Naive B cell (primary cell): ENCODE measurements at places on chromosomes 5 and 9. TPM values are rescaled to one million over a fixed set of nuclear protein-coding genes. Genes with fewer than 3 reads are reported as not detected.

DNA sequence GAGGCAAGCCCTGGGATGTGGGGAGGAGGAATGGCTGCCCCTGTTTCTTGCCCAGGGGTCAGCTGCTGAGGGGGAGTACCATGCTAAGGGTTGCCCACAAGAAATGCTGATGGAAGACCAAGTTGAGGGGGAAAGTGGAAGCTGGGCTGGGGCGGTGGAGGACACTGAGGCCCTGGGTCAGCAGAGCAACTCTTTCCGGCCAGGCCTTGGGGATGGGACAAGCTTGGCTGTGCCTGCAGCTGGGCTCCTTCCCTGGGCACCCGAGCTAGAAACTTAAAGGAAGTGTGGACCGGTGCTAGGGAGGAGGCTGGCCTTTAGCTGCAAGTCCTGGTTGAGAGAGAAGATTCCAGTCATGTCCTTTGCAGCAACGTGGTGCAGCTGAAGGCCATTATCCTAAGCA, 22.7 kb downstream of the CSF1R start:
- H3K27ac ChIP-seq = no peak overlapping the region
- H3K36me3 ChIP-seq = no peaks in the 10 kb centered on the region
- no peak overlapping the region for H3K4me3 ChIP-seq
- H3K4me1 ChIP-seq = peaks cover 15% of the 10 kb centered on the region

DNA sequence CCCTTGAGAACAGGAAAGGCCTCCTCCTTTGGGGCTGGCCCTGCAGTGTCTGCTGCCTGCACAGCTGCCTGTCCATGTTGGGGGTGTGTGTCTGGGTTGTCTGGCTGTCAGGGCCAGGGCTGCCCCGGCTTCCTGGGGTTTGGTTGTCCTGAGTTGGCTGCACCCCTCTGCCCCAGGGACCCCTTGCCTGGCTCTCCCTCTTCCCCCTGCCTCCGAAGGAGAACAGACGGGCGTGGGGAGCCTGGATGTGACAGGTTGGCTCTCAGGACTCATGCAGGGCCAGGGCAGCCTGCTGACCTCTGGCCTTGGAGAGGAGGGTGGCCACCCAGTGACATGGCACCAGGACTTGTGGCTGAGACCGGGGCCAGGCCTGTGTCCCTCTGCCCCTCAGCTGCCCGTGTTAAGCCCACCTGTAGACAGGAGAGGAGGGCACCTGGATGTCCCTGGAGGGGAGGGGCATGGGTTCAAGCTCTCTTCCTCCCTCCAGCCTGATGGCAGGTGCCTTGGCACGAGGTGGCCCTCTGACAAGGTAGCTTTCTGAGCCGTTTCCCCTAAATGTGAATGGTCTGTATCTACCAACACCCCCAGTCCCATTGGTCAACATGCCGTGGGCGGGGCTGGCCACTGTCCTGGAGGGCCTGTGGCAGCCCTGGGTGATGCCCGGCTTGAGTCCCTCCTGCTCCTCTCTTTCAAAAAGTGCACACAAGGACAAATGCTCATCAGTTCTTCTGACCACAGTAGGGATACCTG, 34.9 kb downstream of the WNK2 start:
- peaks cover 3% of the 10 kb centered on the region for H3K4me1 ChIP-seq
- H3K27ac ChIP-seq = no peak overlapping the region
- no peak overlapping the region for H3K4me3 ChIP-seq
- DNase-seq = no peak
- peaks cover 8% of the 10 kb centered on the region for H3K36me3 ChIP-seq
- H3K27me3 ChIP-seq = peaks cover 9% of the 10 kb centered on the region

GRCh38 chr5:93053825-93054224, 527.2 kb downstream of the NR2F1-AS1 start:
- no peak overlapping the region for H3K4me3 ChIP-seq
- H3K27ac ChIP-seq = no peak overlapping the region
- H3K4me1 ChIP-seq = no peaks in the 10 kb centered on the region
- no peak for DNase-seq
- no peaks in the 10 kb centered on the region for H3K27me3 ChIP-seq

- no peaks in the 10 kb centered on the region for H3K27me3 ChIP-seq
- no peaks in the 10 kb centered on the region for H3K36me3 ChIP-seq
- H3K4me3 ChIP-seq = no peak overlapping the region
These were observed 207.3 kb upstream of the SGCD start for GRCh38 chr5:156119692-156120091.

DNA sequence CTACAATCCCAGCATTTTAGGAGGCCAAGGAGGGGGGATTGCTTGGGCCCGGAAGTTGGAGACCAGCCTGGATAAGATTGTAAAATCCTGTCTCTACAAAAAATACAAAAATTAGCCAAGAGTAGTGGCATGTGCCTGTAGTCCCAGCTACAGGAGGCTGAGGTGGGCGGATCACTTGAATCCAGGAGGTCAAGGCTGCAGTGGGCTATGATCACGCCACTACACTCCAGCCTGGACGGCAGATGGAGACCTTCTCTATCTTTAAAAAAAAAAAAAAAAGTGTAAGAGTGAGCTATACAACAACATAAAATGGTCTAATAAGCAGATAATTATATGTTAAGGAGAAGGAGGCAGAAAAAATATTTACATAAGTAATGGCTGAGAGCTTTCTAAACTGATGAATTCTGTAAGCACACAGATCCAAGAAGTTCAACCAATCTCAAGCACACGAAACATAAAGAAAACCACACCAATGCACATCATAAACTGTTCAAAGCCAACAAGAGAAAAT, 23.0 kb downstream of the CDC14B start:
- H3K36me3 ChIP-seq = peaks cover 6% of the 10 kb centered on the region
- no peaks in the 10 kb centered on the region for H3K4me1 ChIP-seq
- H3K4me3 ChIP-seq = no peak overlapping the region
- no peak for DNase-seq

Gene TAF11L5
- polyA plus RNA-seq = not detected

GRCh38 chr5:111606194-111606593, 93.9 kb upstream of the STARD4 start:
- peaks cover 5% of the 10 kb centered on the region for H3K36me3 ChIP-seq
- H3K4me3 ChIP-seq = no peak overlapping the region
- H3K27ac ChIP-seq = no peak overlapping the region
- no peak for DNase-seq

- peaks cover 4% of the 10 kb centered on the region for H3K36me3 ChIP-seq
- H3K4me1 ChIP-seq = peaks cover 19% of the 10 kb centered on the region
- H3K4me3 ChIP-seq = no peak overlapping the region
- DNase-seq = peak; percentile 17
These were observed 8.3 kb downstream of the NFIL3 start for GRCh38 chr9:91415290-91415689.

DNA sequence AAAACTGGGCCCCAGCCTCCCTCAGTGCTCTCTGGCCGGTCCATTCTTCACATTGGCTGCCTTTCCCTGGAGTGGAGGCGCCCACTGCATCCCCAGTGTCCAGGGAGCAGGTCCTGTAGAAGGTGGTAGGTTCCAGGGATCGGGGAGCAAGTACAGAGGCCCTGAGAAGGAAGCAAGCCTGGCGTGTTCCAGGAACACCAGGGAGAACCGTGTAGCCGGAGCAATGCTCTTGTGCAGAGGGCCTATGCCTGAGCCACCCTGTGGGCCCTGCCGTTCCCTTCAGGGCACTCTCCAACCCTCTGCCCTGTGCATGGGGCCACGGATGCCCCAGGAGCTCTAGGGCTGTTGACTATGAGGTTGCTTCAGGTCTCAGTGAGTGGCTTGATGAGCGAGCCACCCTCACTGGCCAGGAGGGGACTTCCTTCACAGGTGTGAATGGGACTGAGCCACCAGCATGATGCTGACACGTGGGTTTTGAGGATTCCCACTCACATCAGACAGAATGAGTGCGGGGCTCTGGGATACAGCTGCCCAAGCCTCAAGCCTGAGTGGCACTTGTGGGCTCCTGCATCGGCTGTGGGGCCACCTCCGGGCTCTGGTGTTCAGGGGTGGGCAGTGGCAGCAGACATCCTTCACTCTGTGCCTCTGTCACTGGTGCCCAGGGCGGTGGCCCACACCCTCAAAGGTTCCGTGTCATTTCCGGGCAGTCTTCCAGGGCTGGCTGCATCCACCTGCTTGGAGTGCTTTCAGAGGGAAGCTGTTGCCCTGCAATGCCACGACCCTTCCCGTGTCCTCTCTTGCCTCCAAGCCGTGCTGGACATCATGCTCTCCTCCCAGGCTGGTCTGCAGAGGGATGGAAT, 54.4 kb downstream of the ADAMTS2 start:
- no peak overlapping the region for H3K4me3 ChIP-seq
- H3K36me3 ChIP-seq = no peaks in the 10 kb centered on the region
- H3K27ac ChIP-seq = no peak overlapping the region
- no peaks in the 10 kb centered on the region for H3K27me3 ChIP-seq
- H3K4me1 ChIP-seq = no peaks in the 10 kb centered on the region

Gene DMRT1
- polyA plus RNA-seq = not detected

Gene FOXD4
- not detected for polyA plus RNA-seq

Gene FOXD1
- not detected for polyA plus RNA-seq

Gene IFNA14
- not detected for polyA plus RNA-seq

GRCh38 chr9:125906144-125906543, 159.0 kb downstream of the PBX3 start:
- DNase-seq = no peak
- no peak overlapping the region for H3K27ac ChIP-seq
- no peak overlapping the region for H3K4me3 ChIP-seq
- peaks cover 26% of the 10 kb centered on the region for H3K4me1 ChIP-seq
- H3K36me3 ChIP-seq = no peaks in the 10 kb centered on the region
- no peaks in the 10 kb centered on the region for H3K27me3 ChIP-seq

DNA sequence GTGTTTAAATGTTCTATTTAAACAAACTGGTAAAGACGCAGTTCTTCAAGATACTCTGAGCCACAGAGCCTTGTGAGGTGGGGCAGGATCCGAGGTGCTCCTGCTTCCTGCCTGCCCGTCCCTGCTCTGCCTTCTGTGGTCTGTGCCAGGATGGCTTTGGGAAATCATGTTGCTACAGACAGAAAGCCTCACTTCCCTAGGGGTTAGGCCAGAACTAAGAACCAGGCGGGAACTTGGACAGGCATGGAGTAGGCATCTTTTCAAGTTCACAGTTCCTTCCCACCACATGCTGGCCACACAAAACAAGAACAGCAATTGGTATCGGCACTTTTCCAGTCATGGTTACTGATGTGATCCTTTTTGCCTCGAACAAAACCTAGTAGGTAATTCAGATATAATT, 67.7 kb upstream of the SPOCK1 start:
- no peak overlapping the region for H3K27ac ChIP-seq
- no peak for DNase-seq
- no peak overlapping the region for H3K4me3 ChIP-seq
- peaks cover 19% of the 10 kb centered on the region for H3K27me3 ChIP-seq
- no peaks in the 10 kb centered on the region for H3K36me3 ChIP-seq

GRCh38 chr9:105318729-105319191, 74.3 kb downstream of the SLC44A1 start:
- H3K27ac ChIP-seq = peak overlapping the region; percentile 1
- H3K4me3 ChIP-seq = peak overlapping the region; percentile 58
- peaks cover 16% of the 10 kb centered on the region for H3K4me1 ChIP-seq
- DNase-seq = peak; percentile 26

DNA sequence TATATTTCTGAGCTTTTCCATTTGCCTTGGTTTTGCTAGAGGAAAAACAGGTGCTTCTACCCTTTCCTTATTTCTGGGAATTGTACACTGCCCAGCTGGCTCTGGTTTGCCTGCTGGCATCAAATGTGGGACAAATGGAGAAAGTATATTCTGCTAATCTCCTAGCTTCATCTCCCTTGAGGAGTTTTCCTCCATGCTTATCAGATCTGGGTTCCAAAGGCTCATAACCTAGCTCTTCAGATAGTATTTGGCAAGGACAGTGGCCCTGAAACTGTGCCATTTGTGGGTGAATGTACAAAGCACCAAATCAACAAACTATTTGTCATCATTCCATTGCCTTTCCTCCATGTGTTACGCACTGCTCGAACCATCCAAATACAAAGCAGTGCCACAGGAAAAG, 16.2 kb downstream of the PRLR start:
- DNase-seq = no peak
- no peak overlapping the region for H3K27ac ChIP-seq
- no peaks in the 10 kb centered on the region for H3K36me3 ChIP-seq
- H3K4me3 ChIP-seq = no peak overlapping the region

- peaks cover 4% of the 10 kb centered on the region for H3K27me3 ChIP-seq
- no peak overlapping the region for H3K27ac ChIP-seq
- no peaks in the 10 kb centered on the region for H3K36me3 ChIP-seq
- H3K4me1 ChIP-seq = no peaks in the 10 kb centered on the region
These were observed 680.0 kb downstream of the SEMA5A start for GRCh38 chr5:8865686-8866374.

- H3K36me3 ChIP-seq = peaks cover 7% of the 10 kb centered on the region
- H3K27me3 ChIP-seq = peaks cover 79% of the 10 kb centered on the region
- DNase-seq = no peak
These were observed 108.1 kb downstream of the CACNA1B start for GRCh38 chr9:137985637-137986071.

Gene OGN
- polyA plus RNA-seq = not detected

Gene OTULINL
- polyA plus RNA-seq = 0.30 TPM

DNA sequence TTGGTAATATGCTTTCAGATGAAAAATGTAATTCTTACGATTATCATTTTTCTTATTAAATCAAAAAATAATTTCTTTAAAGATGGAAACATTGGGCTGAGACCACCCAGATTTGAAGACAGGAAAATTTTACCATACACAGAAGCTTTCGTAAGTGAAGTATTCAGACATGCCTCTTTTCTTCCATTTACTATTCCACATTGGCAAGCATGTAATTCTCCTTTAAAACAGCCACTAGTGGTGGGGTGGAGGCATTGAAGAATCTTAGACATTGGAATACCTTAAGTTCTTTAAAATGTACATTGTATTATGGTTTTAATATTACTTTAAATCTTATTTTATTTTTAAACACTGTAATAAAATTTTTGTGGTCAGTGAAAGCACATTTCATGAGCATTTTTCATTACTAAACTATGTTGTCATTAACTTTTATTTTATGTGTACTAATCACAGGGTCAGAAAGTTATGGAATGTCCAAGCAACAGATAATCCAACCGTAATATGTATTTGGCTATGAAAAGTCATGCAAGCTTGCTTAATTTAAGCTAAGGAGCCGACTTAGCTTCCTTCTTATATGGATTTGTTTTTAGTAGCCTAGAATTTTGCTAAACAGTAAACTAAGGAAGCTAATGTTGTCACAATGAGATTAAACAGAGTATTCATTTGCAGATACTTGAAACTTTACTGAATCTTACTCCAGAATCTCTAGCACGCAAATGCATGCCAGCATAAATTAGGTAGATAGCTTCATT, 97.4 kb upstream of the ALDH1A1 start:
- DNase-seq = no peak
- H3K27me3 ChIP-seq = no peaks in the 10 kb centered on the region
- no peak overlapping the region for H3K4me3 ChIP-seq
- no peak overlapping the region for H3K27ac ChIP-seq
- no peaks in the 10 kb centered on the region for H3K4me1 ChIP-seq
- H3K36me3 ChIP-seq = no peaks in the 10 kb centered on the region

DNA sequence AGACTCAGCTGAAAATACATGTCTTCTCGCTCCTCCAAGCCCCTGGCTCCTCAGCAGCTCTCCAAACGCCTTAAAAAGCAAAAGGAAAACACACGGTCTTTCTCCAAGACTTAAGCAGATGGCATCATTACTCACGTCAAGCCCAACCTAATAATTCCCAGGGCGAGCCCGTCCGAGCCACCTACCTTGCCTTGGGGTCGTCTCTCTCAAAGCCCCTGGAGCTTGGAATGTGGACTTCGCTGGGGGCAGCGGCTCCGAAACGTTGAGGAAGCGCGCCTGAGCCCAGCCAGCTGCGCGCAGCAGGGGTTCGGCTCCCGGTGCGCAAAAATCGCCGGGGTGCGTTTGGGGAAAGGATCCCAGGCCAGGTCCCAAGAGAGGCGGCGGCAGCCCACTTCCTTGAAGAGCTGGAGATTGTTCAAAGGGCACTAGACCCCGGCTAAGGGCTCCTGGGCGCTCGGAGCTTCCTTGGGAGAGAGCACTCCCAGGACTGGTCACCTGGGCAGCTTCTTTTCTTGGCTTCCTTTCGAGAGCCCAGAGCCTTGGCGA, 395 bp downstream of the DRD1 start:
- DNase-seq = no peak
- H3K27ac ChIP-seq = no peak overlapping the region
- peaks cover 63% of the 10 kb centered on the region for H3K27me3 ChIP-seq
